ENCODE measurements at places on chromosomes 12 and 14.

DNA sequence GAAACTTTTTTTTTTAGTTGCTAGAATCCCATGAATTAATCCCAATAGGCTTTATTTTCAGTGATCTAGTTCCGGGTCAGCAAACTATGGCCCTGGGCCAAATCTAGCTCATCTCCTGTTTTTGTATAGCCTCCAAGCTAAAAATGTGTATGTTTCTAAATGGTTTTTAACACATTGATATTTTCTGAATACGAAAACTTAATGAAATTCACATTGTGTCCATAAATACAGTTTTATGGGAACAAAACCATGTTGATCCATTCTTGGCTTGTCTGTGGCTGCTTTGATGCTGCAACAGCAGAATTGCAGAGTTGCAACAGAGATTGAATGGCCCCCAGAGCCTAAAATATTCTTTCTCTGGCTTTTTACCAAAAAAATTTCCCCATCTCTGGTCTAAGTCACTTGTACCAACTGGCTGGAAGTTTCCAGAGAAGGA is 47.5 kb downstream of the ZNF664 start:
- no peak for DNase-seq

DNA sequence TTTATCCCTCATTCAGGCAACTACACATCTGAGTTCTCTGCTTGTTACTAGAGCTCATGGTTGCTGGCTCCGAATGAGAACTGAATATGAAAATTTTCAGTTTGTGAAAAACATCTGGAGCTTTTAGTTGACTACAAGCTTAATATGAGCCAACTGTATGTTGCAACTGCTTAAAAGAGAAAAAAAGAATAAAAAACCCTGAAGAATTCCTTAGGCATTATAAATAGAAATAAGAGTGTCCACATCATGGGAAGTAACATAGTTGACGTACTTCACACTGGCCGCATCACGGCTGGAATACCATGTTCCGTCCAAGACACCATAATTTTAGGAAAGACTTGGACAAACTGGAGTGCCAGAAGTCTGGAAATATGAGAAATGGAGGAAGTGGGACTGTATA is 57.9 kb downstream of the PDE3A start:
- DNase-seq, result peak; percentile 70

GRCh38 chr14:36439766-36440165 is 80.3 kb downstream of the NKX2-1 start:
- DNase-seq, result no peak

DNA sequence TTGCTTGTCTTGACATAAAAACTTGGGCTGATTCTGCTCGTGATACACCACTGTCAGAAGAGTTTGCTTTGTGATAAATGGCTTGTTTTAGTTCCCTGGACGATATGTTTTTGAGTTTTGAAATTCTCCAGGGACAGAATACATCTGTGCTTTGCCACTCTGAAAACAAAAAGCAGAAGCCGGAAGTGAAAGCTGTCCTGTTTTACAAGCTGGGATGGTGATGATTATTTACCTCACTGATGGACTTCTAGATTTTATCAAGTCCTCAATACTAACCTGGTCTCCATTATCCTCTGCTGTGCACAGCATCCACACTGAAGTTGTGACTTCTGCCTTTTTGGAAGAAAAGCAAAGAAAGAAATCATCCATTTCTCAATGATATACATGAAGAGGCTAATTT is 251.6 kb downstream of the TRHDE start:
- DNase-seq, result no peak

DNA sequence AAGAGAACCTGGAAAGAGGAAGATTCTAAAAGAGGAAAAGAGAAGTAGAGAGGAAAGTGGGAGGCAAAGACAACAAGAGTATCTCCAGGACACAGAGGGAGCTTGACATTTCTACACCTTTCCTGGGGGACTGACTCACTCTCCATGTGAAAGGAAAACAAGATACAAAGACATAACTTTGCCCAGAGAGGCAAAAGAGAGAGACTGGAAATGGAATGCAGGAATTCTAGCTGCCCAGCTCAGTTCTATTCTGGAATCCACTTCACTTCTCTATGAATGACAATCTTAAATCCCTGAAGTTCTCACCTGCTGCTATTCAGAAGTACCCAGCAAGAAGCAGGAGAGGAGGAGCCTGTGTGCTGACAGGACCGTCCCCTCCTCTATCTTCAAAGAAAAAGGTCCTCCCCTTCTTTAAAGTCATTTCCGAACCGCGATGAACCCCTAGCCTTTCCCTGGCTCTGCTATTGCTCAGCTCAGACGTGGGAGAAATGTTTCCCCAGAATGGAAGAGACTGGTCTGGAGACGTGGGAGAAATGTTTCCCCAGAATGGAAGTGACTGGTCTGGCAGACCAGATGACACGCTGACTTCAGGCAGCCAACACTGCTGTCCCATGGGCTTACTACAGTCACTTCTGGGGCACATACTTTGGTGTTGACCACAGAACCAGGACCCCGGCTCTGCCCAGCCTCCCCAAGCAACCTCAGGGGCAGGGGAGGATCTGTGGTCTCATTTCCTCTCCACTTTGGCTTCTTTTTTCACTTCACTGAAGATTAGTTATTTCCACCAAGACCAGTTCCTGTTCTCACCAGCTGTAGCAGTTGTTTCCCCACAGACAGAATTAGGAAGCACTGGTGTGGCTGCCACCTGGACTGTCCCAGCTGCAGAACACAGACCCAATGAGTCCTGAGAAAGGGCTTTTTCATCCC is 8.3 kb downstream of the FMNL3 start:
- DNase-seq, result peak; percentile 64

- no peak for DNase-seq
Observed at GRCh38 chr14:26175658-26176057, 422.2 kb downstream of the NOVA1 start.

- peak; percentile 60 for DNase-seq
Observed at GRCh38 chr14:21868442-21869046, 194.9 kb upstream of the OR4E1 start.

DNA sequence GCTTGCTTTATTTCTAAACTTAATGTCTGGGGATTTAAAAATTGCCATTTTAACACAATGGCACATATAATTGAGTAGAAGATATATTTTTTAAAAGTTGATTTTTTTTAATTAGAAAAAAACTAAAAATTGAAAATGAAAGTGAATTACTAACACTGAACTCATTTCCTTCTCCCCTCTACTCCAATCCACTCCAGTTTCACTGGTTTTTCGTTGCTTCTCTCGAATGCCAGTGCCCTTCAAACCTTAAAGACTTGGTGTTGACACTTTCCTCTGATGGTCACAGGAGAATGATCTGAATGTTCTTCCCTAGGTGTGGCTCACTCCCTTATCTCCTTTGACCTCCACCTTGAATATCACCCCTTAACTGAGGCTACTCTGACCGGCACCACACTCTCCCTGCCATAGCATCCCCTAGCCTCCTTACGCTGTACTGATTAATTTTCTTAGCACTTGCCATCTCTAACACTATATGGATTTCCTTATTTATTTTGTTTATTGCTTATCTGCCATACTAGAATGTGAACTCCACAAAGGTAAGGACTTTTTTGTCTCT is 107.1 kb downstream of the LIN7A start:
- no peak for DNase-seq

DNA sequence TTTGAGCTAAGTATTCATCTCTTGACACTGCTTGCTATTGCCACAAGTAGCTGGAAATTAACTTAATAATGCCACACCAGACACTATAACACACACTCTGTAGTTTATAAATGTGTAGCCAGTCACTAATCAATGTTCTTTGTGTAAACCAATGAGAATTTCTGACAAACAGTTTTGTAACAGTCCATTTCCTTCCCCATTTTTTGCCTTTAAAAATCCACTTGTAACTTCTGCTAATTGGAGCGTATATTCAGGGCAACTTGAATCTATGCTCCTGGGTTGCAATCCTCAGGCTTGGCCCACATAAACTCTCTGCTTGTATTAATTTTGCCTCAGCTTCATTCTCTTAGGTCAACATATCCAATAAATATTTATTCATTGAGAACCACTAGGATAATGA is 125.0 kb upstream of the DHRS4 start:
- DNase-seq, result no peak

DNA sequence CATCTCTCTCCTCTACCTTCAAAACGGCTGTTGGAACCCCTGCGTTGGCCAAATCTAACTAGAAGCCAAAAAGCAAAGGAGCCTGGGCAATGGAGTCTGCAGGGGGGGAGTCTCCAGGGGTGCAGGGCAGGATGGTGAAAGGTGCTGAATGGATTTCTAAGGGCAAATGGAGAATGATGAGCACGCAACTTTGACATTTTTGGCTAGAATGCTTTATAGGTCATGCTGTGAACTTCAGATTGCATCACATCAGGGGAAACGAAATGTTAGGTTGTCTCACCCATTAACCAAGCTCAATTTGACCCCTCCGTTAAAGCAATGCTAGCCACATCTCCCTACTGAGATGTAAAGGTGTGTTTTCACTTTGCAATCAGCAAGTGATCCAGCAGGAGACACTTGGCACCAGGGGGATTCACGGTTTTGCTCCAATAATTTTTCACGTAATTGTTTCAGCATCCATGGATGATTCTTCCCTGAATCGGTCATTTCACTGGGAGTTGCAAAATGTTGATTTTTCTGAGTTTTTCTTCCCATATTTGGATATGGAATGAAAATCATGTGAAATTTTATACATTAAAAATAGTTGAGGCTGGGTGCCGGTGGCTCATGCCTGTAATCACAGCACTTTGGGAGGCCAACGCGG is 78.0 kb upstream of the MDM1 start:
- DNase-seq, result no peak

DNA sequence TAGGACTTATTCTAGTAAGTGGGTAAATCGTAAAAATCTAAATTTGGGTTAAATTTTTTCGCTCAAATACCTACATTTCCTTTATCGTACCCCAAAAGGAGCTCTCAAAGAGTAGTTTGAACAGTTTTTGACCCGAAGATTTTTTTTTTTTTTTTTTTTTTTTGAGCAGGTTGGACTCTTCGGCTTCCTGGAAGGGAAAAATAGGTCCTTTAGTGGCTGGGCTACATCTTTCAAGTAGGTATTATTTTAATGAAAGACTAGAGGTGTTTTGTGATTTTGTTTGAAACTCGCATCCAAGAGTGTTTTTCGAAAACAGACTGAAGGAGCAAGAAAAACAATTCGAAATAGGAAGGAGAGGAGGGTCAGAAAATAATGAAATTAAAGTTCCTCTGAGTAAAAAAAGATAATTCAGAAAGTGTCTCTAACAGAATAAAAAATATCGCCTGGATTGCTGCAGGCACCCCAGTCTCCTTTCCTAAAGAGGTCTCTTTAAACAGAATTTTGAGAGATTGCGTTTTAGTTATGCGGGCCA is 6.0 kb downstream of the CDKN1B start:
- DNase-seq, result no peak

DNA sequence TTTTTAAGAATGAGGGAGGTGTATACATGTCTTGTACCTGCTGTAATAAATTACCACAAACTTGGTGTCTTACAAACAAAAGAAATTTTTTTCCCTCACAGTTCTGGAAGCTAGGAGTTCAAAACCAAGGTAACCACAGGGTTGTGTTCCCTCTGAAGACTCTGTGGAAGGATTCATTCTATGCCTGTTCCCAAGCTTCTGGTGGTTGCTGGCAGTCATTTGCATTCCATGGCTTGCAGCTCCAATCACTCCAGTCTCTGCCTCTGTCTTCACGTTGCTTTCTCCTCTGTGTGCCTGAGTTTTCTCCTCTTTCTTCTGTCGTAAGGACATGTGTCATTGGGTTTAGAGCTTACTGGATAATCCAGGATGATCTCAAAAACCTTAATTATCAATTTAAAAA is 15.4 kb upstream of the ZNF641 start:
- DNase-seq, result no peak

- DNase-seq, result no peak
Observed at GRCh38 chr14:85088192-85088591, 441.8 kb upstream of the FLRT2 start.

DNA sequence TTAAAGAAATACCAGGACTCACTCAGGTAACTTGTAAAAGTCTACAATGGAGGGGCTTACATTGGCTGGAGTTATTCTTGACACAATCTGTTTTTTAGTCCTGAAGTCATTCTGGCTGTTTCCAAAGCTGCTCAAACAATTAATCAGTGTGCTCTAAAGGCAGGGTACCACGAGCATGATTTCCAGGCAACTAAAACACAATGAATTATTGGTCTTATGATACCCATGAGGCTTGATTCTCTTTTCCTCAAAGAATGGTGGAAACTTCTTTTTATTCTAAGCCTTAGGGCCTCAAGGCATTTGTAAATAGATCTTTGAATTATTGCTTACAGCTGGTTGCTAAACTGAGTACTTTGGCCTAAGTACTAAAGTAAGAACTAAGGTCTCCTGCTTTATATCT is 199.8 kb upstream of the PDZRN4 start:
- DNase-seq, result no peak

DNA sequence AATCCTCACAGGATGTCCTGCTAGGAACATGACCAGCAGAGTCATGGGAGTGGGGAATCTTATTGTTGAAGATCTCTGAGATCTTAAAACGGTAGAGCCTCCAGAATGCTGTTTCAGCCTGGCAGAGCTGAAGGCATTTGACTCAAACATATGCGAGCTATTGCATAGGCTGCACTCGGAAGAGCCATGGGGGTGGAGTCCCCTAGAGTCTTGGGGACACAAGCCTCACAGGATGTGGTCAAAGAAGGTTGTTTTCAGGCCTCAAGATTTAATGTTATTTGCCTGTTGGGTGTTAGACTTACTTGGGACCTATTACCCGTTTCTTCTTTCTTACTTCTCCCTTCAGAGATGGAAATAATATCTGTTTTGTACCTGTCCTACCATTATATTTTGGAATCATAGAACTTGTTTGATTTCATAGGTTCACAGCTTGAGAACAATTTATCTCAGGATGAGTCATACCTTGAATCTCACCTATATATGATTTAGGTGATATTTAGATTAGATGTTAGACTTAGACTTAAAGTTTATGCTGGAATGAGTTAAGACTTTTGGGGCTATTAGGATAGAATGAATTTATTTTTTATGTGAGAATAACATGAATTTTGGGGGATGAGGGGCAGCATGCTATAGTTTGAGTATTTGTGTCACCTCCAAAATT is 172.2 kb upstream of the ATP2B1 start:
- no peak for DNase-seq

DNA sequence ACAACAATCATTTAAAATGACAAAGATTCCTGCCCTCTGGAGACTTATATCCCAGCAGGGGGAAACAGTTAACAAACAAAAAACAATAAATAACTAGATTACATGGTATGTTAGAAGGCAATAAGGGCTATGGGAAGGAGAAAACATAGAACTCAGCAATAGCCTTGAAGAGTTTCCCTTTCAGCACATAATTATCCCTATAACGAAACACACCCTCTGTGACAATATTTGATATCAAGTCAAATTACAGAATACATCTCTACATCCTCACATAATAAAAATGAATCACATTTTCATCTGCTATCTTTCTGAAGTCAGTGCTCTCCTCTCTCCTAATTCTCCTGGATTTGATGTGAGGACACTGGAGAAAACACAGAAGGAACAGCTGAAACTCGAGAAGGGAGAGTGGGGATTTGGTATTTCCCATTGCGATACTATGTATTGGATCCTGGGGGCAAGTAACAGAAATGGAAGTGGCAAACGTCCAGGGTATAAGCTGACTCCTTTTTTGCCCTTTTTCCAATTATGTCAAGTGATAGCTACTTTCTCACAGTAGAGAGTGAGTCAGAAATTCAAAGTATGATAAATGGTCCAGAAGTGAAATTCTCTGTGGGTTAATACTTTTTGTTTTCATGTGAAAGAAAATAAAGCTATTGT is 9.7 kb upstream of the PTGER2 start:
- peak; percentile 24 for DNase-seq
